HEK293T (cell line): ENCODE measurements at places on chromosomes 5 and 9.
A peak's percentile ranks its signal among the peaks of the same experiment; 100 is the strongest.

- DNase-seq, result no peak
These were observed 89.8 kb downstream of the NREP start for GRCh38 chr5:111667128-111667736.

GRCh38 chr9:112780450-112781036, 30.0 kb downstream of the SNX30 start:
- DNase-seq, result no peak

GRCh38 chr5:285991-286557, 14.6 kb downstream of the PDCD6 start:
- DNase-seq, result no peak

DNA sequence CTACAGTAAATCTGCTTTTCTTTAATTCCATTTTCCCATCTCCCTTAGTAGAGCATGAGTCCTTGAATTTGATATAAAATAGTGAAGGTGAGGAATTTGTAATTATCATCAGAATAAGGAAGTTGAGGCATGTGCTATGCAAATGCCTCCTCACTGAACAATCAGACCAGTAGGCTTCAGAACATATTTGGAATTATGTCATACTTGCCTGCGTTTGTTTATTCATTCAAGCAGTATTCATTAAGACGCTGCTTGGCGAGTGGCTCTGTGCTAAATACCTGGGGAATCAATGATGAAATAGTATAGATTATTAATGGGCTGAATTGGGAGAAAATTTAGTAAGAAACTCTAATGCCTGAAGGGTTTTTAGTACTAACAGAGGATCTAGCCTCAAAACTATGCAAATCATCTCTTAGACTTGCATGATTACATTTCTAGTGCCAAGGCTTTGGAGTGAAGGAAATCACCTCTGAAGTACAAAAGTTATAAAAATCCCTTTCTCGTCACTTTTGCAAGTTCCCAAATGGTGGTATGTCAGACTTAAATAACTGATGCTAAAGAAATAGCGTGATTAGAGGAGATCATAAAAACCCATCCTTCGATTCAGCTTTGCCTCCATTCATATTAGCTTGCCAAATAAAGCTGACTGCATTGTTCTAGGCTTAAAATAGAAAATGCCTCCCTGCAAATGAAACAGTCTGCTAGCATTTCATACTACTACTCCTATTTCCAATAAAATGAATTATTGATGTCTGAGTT, 141.7 kb downstream of the PCSK5 start:
- DNase-seq, result no peak

- no peak for DNase-seq
These were observed 100.9 kb upstream of the IL6ST start for GRCh38 chr5:56095579-56096102.

DNA sequence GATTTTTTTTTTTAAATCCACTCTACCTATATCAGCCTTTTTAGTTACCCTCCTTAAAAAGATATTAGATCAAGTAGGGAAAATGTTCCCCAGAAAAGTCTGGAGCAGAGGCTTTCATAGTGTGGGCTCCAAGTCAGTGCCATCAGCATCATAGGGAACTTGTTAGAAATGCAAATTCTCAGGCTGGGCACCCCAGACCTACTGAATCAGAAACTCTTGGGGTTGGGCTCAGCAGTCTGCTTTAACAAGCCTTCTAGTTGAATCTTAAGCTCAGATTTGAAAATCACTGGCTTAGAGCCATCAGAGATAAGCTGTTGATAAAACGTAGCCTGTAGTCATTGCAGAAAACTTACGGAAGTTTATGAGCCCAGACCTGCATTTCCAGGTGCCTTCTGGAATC, 140.1 kb downstream of the TMEM38B start:
- no peak for DNase-seq

- DNase-seq, result no peak
These were observed 101.7 kb upstream of the FST start for GRCh38 chr5:53378590-53379247.

GRCh38 chr5:175922192-175922885, 45.8 kb downstream of the THOC3 start:
- peak; percentile 6 for DNase-seq

DNA sequence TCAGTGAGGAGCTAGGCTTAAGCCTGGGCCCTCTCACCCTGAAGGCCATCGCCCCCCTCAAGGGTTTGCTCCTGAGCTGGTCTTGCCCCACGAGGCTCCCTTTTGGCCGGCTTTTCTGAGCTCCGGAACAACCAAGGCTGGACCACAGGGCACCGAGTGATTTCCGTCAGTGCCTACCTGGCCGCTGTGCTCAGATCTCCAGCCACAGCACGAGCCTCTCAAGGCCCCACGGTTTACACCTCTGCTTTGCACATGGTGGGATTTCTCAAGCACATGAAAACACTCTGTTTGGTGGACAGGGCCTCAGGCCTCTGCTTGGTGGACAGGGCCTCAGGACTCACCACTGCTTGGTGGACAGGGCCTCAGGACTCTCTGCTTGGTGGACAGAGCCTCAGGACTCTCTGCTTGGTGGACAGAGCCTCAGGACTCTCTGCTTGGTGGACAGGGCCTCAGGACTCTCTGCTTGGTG, 15.8 kb downstream of the CLPTM1L start:
- no peak for DNase-seq

GRCh38 chr5:155926031-155926430, 400.9 kb upstream of the SGCD start:
- DNase-seq, result no peak

- DNase-seq, result no peak
These were observed 66.3 kb downstream of the RAPGEF1 start for GRCh38 chr9:131673531-131673930.

- no peak for DNase-seq
These were observed 99.9 kb downstream of the TTC39B start for GRCh38 chr9:15206903-15207696.

DNA sequence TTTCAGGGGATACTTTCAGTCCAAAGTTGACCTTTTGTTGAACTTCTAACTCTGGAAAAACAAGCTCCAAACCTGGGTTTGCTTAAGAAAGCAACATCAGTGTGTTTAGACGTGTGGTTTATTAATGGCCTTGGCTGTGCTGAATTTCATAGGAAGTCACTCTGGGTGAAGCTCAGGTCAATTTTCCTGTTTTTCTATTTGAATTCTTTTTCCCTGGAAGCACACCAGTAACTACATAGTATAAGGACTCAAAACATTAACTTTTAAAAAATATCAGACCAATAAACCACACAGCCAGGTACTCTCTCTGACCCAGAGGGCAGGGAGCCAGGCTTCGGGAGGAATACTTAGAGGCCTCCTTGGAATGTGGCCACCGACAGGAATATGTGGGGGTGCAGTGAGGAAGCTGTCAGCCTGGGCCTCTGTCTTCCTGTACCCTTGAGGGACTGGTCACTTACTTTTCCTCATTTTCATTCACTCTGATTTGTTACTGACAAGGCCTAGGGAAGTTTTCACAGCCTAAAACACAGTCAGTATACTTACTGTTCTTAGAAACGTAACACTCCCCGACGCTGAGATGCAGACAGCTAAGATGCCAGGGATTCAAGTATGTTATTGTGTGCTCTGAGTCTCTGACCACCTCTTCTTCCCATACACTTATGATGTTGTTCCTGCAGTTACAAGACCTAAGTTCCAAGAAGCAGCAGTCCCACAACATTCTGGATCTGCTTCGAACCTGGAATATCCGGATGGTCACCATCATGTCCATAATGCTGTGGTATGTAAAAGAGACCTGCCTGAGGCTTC, 18.9 kb downstream of the SLC22A5 start:
- DNase-seq, result no peak

- DNase-seq, result no peak
These were observed 86.8 kb downstream of the NRG2 start for GRCh38 chr5:139956342-139956741.

- no peak for DNase-seq
These were observed 102.0 kb downstream of the LPAR1 start for GRCh38 chr9:110936237-110936636.

GRCh38 chr9:107222020-107222522, 61.0 kb upstream of the RAD23B start:
- DNase-seq, result no peak

GRCh38 chr9:134158753-134159392, 5.5 kb downstream of the RNU6ATAC start:
- no peak for DNase-seq

DNA sequence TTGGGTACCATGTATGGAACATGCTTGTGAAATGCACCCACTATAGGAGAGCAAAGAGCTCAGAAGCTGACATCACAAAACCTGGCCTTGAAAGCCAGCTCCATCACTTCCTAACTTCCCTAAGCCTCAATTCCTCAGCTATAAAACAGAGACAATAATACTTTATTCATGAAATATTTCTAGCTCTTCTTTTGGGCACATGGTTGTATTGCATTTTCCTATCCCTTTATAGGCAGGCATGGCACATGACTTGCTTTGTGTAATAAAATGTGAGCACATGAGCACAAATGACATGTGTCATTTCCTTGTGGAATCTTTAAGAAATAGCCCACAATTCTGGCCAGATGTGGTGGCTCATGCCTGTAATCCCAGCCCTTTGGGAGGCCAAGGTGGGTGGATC, 18.5 kb downstream of the ZNF366 start:
- DNase-seq, result no peak
